ENCODE measurements at places on chromosomes 6 and 20.

GRCh38 chr6:151286214-151286613, 46.4 kb downstream of the AKAP12 start:
- DNase-seq, result no peak

DNA sequence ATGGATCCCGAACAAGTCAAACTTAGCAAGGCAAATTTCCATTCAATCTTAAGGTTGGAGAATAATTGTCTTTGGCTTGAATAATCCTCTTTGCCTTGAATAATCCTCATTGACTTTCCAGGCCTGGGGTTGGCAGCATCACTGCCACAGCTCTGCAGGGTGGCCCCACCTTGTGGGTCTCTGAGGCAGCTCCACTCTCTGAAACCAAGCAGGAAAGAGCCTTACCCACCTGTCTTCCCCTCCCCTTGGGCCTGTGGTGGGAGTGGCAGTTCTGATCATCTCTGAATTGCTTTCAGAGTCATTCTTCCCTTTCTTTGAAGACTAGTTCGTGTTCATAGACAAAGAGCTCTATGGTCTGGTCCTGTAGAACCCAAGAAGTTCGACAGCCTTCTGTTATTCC, 47.5 kb downstream of the KCNQ5 start:
- no peak for DNase-seq

GRCh38 chr20:41499961-41500725, 118.0 kb downstream of the CHD6 start:
- no peak for DNase-seq

- DNase-seq, result no peak
Observed at GRCh38 chr6:135008072-135008940, 46.3 kb downstream of the HBS1L start.

GRCh38 chr20:4812641-4813075, 90.9 kb downstream of the PRND start:
- DNase-seq, result no peak

- DNase-seq, result no peak
Observed at GRCh38 chr20:46255440-46256104, 52.7 kb downstream of the CDH22 start.

DNA sequence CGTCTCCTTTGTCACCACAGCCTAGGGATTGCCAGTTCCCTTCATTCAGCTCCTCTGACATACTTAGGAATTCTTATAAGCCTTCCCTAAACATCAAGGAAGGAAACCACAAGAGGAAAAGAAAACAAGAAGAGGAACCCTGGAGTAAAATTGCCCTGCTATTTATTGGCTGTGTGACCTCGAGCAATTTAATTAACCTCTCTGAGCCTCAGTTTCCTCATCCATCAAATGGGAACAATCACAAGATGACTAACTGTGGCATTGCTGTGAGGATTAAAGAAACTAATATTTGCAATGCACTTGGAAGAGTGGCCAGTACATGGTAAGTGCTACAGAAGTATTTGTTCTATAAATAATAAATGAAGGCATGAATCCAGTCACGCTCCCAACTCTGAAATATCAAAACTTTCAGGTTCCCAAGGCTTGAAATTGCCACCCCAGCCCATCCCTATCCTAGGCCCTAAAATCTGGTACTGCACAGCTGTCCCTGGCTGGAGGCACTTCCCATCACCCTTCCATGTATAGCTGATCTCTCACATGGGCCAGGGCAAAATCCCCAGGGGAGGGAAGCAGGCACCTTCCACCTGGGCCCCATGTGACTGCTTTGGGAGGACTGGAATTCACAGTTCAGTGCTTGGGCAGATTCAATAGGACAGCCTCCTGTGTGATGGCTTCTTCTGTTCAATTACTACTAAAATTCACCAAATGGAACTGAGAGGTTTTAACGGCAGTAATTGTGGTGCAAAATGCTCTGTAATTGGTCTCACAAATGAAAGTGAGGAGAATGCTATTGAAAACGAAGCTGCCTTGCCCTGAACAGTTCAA, 78.0 kb upstream of the MAFB start:
- DNase-seq, result no peak

DNA sequence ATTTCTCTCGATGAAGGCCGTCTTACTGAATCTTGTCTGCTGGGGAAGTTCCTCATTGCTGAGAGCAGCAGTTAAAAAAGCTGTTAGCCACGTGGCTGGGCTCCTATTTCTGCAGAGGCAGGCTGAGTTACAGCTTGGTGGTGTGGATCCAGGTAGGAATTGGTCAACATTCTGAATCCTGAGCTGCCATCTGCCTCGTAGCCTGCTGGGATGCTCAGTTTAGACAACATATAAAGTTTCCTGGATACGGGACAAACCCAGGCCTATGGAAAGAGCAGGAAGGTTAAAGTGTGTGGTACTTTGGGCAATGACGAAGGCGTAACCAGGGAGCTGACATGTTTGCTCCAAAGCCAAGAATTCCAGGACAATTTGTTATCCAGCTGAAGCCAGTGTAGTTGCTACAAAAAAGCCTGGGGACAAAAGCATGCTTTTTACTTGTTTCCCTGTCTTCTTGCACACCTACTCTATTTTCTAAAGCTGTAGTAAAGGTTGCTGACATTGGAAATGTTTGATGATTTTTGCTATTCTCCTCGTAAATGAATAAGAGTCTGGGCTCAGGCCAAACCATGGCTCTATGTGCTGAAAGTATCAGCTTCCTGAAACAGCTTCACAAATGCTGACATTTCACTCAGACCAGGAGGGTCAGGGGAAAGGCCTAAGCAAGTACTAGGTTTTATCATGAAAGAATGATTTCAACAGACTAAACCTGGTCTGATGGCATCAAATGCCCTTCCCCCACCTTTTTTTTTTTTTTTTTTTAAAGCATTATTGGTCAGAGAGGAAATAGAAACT, 12.4 kb upstream of the MYLK2 start:
- DNase-seq, result no peak

DNA sequence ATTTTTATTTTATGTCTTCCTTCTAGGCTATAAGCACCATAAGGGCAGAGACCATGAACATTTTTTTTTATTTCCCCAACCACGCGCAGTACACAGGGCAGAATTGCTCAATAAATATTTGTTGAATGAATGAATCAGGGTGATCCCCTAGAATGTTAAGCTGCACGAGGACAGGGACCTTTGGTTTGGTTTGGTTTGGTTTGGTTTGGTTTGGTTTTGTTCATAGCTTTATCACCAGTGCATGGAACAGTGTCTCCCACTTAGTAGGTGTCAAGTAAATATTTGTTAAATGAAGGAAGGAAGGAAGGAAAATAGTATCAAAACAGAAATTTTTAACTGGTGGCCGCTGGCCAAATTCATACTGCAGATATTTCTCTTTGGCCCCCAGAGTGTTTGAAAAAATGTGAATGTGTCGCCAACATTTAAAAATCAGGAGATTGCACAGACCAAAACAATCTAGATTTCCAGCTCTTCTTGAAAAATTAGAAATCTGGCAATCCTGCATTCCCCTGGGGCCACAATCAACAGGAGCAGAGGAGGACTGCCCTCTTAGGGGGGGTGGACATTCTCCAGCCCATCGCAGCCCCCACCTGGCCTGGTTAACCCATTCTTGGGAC, 205.3 kb downstream of the EYA2 start:
- DNase-seq, result no peak

GRCh38 chr20:22566876-22567658, 17.3 kb downstream of the FOXA2 start:
- no peak for DNase-seq
